A549 treated with CORT108297 at 1 μM for 4 hours (cell line): ENCODE measurements at places on chromosomes 1 and 21. TPM values are rescaled to one million over a fixed set of nuclear protein-coding genes. Genes with fewer than 3 reads are reported as not detected.

The HES5 gene
- total RNA-seq = not detected in 5 replicates

The GBP2 gene
- total RNA-seq = 0.52 to 1.0 TPM (median 0.85 TPM) in 5 replicates

The CYYR1 gene
- not detected in 5 replicates for total RNA-seq

The MYOG gene
- total RNA-seq = not detected in 5 replicates

The C1QB gene
- not detected in 5 replicates for total RNA-seq

The COL9A2 gene
- total RNA-seq = 0.09 to 0.39 TPM (median 0.36 TPM) in 5 replicates

The SPATA45 gene
- total RNA-seq = 0.28 TPM in 2 of 5 replicates, not detected in the others

The HSD3B1 gene
- not detected in 5 replicates for total RNA-seq

The SYPL2 gene
- total RNA-seq = 0.09 to 0.23 TPM (median 0.14 TPM) in 5 replicates

The HEATR1 gene
- 22.6 to 28.2 TPM (median 26.2 TPM) in 5 replicates for total RNA-seq

The TP73 gene
- 0.31 to 0.65 TPM (median 0.55 TPM) in 5 replicates for total RNA-seq
